Stomach (tissue), 19 donors: ENCODE measurements at places on chromosomes 7 and 10. TPM values are rescaled to one million over a fixed set of nuclear protein-coding genes. Genes with fewer than 3 reads are reported as not detected.

Gene KEL
- polyA plus RNA-seq = not detected

Gene SNX10
- polyA plus RNA-seq = 2.2 TPM

Gene MSS51
- 0.61 TPM for polyA plus RNA-seq

Gene MPP7
- polyA plus RNA-seq = 6.7 TPM

Gene EPDR1
- polyA plus RNA-seq = 1.5 TPM

Gene COL28A1
- polyA plus RNA-seq = 4.0 TPM

Gene BHLHA15
- 8.1 TPM for polyA plus RNA-seq

Gene LIPN
- polyA plus RNA-seq = not detected

Gene HOXA7
- polyA plus RNA-seq = 0.98 TPM

Gene RBM20
- not detected for polyA plus RNA-seq

Gene RGR
- polyA plus RNA-seq = 2.7 TPM

Gene CAV2
- 18.0 TPM for polyA plus RNA-seq

Gene HOXA11
- not detected for polyA plus RNA-seq

Gene PITX3
- polyA plus RNA-seq = not detected

Gene LIPJ
- 0.55 TPM for polyA plus RNA-seq

Gene DENND11
- 13.0 TPM for polyA plus RNA-seq
